ENCODE measurements at places on chromosomes 7 and 10.

GRCh38 chr10:43822631-43823580 lies 174.2 kb upstream of the ZNF32 start:
- no peak for DNase-seq

DNA sequence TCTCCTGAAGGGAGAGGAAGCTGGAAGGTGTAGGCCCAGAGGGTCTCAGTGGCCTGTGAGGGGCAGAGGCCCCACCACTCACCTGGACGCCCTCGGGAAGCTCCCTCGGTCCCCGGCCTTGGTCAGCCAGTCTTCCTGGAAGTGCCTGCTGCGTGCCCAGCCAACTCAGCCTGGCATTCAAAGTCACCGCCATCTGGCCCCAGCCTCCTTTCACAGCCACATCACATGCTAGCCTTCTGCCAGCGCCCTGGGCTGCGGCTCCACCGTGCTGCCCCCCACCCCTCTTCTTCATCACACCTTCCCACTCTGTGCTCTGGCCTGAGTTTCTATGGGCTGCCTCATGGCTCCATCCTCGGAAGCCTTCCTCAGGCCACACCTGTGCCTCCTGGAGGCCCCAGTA lies 98.0 kb downstream of the ZMIZ1 start:
- DNase-seq: no peak

DNA sequence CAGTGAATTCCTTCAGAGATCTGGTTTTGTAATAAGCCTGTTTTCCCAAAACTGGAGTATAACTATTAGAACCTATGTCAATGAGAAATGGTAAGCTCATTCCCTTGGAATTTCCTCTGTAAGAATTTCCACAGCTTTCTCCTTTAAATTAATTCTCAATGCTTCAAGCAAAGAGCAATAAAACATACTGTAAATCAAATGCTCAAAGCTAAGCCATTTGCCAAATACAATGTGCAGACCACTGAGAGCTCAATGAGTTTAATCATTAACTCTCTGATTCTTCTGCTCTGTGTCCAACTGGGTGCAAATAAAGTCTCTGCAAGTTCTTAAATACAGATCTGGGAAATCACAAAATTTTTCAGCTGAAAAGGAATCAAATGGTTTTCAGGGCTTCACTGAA lies 227.6 kb upstream of the IMMP2L start:
- DNase-seq: no peak

DNA sequence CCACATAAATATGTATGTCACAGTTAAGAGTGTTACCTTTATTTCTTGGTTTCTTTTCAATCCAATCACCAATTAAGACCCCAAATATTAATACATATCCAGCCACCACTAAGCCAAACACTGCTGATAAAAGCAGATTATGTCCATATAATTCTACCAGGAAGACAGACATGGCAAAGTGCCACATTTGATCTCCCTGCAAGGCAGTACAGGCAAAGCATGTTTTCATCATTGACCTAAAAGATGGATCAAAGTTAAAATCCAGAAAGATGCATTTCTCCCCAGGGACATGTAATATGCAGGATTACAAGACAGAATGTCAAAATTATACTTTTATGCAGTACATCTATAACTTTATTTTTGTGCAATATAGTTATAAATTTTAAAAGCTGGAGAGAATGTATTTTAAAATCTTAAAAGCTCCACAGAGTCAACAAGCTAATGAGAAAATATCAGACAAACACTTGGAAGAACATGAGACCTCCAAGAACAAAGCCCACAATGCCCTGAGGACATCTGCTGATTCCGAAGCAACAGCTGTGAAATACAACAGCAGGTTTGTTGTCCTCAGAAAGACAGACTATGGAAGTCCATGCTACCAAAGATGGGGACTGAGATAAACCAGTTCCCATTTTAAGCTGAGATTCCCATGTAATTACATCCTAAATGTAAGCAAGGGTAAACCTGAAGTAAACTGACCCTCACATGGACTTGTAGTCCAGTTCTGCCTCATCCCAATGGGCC lies 54.5 kb upstream of the TOMM7 start:
- DNase-seq: no peak

DNA sequence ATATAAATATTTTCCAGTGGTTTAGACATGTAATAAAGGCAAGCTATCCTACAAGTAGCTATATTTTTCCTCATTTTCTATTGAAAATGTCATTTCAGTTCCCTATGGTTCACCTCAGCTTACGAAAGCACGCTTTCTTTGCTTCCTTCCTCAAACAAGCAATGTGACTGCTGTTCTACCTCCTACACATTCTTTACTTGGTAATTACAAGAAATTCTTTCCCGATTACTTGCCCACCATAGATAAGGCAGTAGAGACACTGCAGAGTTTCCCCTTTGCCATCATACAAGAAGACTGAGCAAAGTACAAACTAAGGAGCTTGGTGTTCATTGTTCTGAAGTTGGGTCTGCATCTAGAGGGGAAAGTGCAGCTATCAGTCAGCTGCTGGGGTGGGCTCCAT lies 249.4 kb downstream of the CRPPA start:
- DNase-seq: no peak

DNA sequence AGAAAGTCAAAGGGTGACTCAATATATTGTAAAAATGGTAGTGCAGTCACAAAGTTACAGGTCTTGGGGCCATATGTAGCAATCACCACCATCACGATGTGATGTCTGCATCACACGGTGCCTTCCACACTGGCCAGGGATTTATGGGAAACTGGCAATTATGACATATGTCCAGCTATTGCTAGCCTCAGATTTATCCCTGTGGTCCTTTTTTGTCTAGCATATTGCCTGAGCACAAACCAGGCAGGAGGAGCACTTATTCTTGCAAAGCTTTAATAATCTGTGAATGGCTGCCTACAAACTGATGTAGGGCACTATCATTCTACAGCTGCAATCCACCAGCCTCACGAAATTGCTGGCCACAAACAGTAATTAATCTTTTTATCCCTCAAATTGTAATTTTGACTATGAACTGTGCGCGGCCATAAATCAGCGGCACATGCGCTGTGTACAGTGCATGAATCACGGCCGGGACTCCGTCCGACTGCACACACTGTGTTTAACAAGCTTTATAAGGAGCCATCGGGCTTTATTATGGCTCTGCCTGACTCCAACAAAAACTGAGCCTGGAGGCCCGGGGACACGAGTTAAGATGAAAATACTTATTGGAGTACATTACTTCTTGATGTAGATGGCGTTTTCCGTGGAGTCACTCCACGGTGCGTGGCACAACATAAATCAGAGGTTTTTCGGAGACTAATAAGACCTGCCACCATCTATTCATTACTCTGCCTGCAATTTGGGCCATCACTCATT lies 115.2 kb downstream of the EBF3 start:
- DNase-seq: no peak

GRCh38 chr10:68154211-68154497 lies 44.9 kb downstream of the MYPN start:
- peak; percentile 31 for DNase-seq

DNA sequence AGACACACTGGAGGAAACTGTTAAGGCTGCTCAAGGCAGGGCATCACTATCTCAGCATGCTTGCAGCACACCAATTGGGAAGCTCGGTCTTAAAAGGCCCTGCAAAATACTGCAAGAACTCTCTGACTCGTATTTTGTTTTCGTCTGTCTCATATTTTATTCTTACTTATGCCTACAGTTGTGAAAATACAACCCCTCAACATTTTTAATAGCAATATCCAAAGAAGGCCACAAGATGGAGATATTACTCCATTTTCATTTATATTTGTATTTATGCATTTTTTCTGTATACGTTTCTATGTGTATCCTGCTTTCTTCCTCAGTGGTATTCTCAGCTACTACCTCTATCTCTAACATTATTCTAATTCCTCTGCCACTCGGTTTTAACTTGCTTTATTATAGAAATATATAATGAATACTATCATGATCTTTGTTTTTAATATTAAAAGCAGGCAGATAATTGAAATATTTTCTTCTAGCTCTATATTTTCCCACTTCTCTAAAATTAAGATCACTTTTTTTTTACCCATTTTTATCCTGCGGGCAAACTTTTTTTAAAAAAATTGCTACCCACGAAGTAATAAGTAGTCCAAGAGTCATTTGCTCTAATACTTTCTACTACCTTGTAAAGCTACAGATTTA lies 10.0 kb downstream of the DNAJC1 start:
- peak; percentile 28 for DNase-seq

DNA sequence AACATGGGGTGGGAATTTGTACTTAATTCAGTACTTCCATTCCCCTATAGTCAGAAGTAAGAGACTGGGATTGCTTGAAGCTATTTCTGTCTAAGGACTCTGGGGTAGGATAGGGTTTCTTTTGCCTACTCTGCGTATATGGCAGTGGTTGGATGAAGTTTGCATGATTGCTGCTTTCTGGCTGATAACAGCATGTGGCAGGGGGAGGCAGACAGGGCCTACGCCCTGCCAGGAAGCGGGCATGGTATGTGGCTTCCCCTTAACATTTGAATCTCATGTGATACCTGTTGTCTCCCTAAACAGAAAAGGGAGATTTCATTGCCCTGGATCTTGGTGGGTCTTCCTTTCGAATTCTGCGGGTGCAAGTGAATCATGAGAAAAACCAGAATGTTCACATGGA lies 57.1 kb downstream of the TACR2 start:
- no peak for DNase-seq

GRCh38 chr7:97145068-97145467 lies 27.6 kb downstream of the SDHAF3 start:
- DNase-seq: peak; percentile 62

GRCh38 chr10:101285519-101286070 lies 56.3 kb upstream of the LBX1 start:
- DNase-seq: peak; percentile 95

GRCh38 chr10:29443745-29444523 lies 155.1 kb downstream of the LYZL1 start:
- no peak for DNase-seq

GRCh38 chr10:89644691-89644966 lies 413 bp downstream of the PANK1 start:
- no peak for DNase-seq

DNA sequence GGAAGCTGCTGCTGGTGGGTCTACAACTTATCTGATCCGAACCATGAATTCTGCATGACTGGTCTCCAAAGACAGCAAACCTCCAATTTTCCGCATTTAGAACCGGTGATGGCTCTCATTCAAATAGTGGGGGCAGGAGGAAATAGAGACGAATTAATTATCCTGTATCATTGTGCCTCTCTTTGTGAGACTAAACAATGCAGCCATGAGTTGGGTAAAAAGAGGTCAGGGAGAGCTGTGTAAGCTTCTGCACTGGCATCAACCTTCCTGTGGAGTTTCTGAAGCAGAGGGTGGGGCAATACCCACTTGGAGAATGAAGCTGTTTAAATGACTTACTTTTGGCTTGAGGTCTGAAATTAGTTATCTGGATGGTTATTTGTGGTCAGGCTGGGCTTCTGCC lies 266.4 kb downstream of the SORCS3 start:
- no peak for DNase-seq

DNA sequence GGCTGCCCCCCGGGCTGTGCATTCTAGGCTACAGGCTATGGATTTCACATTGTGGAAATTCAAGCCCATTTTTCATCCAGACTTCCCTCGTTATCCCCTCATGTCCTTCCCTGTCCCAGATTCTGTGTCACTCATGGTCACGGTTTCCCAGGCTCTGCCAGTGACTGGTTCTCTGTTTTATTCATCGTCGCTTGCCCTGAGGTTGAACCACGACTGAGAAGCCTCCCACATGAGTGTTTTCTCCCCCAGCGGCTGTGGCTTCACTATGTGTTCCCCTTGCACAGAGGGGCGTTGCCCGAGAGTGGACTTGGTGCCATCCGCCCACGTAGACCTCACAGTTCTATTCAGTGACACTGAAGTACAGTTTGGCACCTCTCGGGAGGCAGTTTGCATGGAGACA lies 14.0 kb downstream of the NOM1 start:
- no peak for DNase-seq

DNA sequence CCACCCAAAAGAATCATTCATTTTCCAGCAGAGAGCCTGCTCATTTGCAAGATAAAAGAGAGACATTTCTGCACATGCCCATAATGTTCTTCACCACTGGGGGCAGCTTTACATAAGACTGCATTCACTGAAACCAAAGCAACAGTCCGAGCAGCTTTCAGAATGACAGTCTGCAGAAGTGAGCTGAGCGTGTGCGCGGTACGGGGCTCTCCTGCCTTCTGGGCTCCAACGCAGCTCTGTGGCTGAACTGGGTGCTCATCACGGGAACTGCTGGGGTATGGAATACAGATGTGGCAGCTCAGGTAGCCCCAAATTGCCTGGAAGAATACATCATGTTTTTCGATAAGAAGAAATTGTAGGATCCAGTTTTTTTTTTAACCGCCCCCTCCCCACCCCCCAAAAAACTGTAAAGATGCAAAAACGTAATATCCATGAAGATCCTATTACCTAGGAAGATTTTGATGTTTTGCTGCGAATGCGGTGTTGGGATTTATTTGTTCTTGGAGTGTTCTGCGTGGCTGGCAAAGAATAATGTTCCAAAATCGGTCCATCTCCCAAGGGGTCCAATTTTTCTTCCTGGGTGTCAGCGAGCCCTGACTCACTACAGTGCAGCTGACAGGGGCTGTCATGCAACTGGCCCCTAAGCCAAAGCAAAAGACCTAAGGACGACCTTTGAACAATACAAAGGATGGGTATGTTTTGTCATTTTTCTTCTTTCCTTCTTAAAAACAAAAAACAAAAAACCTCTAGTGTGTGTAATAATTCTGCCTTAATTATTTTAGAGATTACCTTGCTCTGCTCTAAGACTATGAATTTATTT lies at the start of gene LRRTM3:
Gene LRRTM3 (plus strand): TSS at position 141 of the 820 bp plus-strand sequence.
- DNase-seq: peak; percentile 71

All from NCI-H2227 treated with DMSO at 0.1 percent for 48 hours (cell line).